Osteoblast (primary cell): ENCODE measurements at places on chromosomes 3 and 15. TPM values are rescaled to one million over a fixed set of nuclear protein-coding genes. Genes with fewer than 3 reads are reported as not detected.

GRCh38 chr15:38217788-38218609, 34.6 kb upstream of the SPRED1 start:
- no peaks in the 10 kb centered on the region for H3K36me3 ChIP-seq

DNA sequence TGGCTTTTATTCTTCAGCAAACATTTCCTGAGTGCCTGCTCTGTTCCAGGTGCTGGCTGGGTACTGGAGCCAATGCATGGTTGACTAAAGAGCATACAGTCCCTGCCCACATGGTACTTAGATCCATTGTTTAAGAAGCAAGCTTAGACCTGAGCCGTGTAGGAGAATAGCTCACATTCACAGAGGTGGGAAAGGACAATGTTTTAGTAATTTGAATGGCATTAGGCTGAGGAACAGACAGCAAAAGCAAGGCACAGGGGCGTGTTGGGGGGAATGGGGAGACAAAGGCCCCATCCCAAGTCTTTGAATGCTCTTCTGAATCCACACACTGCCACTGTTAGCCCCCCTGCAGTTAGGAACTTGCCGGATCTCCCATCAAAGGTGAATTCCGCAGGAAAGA, 388.2 kb upstream of the RGMA start:
- no peaks in the 10 kb centered on the region for H3K4me1 ChIP-seq
- H3K27ac ChIP-seq = no peak overlapping the region
- H3K27me3 ChIP-seq = no peaks in the 10 kb centered on the region
- H3K4me3 ChIP-seq = no peak overlapping the region
- no peak for DNase-seq

- H3K27me3 ChIP-seq = no peaks in the 10 kb centered on the region
- no peak for DNase-seq
- H3K4me3 ChIP-seq = no peak overlapping the region
- H3K36me3 ChIP-seq = no peaks in the 10 kb centered on the region
- peaks cover 4% of the 10 kb centered on the region for H3K4me1 ChIP-seq
- no peak overlapping the region for H3K27ac ChIP-seq
These were observed 162.7 kb downstream of the STT3B start for GRCh38 chr3:31695280-31696008.

DNA sequence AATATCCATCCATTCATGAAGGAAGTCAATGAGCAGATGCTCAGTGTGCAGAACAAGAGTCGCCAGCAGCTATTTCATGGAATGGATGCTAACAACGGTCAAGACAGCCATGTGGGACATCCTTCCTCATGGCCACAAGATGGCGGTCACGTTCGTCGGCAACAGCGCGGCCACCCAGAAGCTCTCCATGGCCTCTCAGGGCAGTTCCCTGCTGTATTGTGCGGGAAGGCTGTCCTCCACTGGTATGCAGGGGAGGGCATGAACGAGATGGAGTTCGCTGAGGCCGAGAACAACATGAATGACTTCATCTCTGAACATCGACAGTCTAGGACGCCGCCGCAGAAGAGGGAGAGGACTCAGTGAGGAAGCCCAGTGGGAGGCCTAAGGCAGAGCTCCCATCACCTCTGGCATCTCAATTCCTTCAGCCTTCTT, 208.3 kb downstream of the TJP1 start:
- H3K27me3 ChIP-seq = no peaks in the 10 kb centered on the region
- DNase-seq = no peak
- H3K4me3 ChIP-seq = no peak overlapping the region

DNA sequence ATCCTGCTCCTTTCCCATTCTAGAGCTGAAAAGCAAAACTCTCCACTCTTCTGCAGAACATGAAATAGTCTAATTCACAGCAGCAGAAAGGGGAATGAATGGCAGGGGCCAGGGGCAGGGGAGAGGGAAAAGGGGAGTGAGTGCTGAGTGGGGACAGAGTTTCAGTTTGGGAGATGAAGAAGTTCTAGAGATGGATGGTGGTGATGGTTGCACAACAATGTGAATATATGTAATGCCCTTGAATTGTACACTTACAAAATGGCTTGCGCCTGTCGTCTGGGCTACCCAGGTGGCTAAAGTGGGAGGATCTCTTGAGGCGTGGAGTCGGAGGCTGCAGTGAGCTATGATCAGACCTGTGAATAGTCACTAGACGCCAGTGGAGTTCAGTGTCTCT, 78.5 kb upstream of the MEF2A start:
- H3K27me3 ChIP-seq = peaks cover 7% of the 10 kb centered on the region
- DNase-seq = no peak
- no peaks in the 10 kb centered on the region for H3K36me3 ChIP-seq
- peak overlapping the region; percentile 61 for H3K4me3 ChIP-seq

- H3K27me3 ChIP-seq = peaks cover 20% of the 10 kb centered on the region
- peak; percentile 76 for DNase-seq
- no peak overlapping the region for H3K4me3 ChIP-seq
- no peaks in the 10 kb centered on the region for H3K4me1 ChIP-seq
These were observed 33.4 kb downstream of the MUC20 start for GRCh38 chr3:195754141-195754540.

- H3K4me1 ChIP-seq = peaks cover 12% of the 10 kb centered on the region
- no peak for DNase-seq
- H3K4me3 ChIP-seq = no peak overlapping the region
These were observed 14.3 kb downstream of the RHOA start for GRCh38 chr3:49397470-49397869.

DNA sequence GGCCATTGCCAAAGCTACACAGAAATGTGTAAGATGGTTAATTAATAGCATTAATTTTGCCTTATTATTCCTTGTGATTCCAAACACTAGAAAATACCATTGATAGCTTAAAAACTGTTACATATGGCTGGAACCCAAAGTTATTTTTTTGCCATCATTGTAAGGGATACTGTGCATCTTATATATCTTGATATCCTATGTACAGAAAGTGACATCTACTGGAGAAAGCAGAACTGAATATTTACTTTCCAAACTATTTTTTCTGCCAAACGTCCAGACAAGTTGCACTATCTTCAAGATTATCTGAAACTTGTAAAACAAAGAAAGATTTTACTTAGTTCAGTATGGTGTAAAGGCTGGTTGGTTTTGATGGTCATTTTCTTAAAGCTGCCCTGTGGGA, 33.3 kb upstream of the MEIS2 start:
- no peaks in the 10 kb centered on the region for H3K36me3 ChIP-seq
- no peaks in the 10 kb centered on the region for H3K4me1 ChIP-seq
- H3K27me3 ChIP-seq = peaks cover 26% of the 10 kb centered on the region
- no peak overlapping the region for H3K4me3 ChIP-seq
- no peak overlapping the region for H3K27ac ChIP-seq
- no peak for DNase-seq

DNA sequence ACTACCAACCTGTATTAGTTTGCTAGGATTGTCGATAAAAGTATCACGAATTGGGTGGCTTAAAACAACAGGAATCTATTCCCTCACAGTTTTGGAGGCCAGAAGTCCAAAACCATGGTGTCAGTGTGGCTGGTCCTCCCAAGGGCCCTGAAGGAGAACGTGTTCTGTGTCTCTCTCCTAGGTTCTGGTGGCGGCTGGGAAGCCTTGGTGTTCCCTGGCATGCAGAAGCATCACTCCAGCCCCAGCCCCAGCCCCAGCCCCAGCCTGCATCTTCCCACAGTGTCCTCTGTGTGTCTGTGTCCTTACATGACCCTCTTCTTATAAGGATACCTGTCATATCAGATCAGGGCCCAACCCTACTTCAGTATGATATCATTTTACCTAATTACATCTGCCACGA, 272.5 kb upstream of the LYSMD4 start:
- DNase-seq = no peak
- no peaks in the 10 kb centered on the region for H3K27me3 ChIP-seq
- H3K27ac ChIP-seq = no peak overlapping the region
- no peaks in the 10 kb centered on the region for H3K4me1 ChIP-seq
- no peaks in the 10 kb centered on the region for H3K36me3 ChIP-seq

- H3K36me3 ChIP-seq = peaks cover 13% of the 10 kb centered on the region
- DNase-seq = no peak
- H3K27ac ChIP-seq = no peak overlapping the region
These were observed 109.8 kb downstream of the XRN1 start for GRCh38 chr3:142337994-142338393.

- no peak for DNase-seq
- H3K36me3 ChIP-seq = peaks cover 12% of the 10 kb centered on the region
- no peak overlapping the region for H3K4me3 ChIP-seq
- no peak overlapping the region for H3K27ac ChIP-seq
- H3K27me3 ChIP-seq = no peaks in the 10 kb centered on the region
- no peaks in the 10 kb centered on the region for H3K4me1 ChIP-seq
These were observed 25.3 kb downstream of the ZNF592 start for GRCh38 chr15:84773716-84774115.

- H3K36me3 ChIP-seq = peaks cover 52% of the 10 kb centered on the region
- DNase-seq = peak; percentile 52
- H3K27me3 ChIP-seq = no peaks in the 10 kb centered on the region
These were observed 51.7 kb downstream of the GRIP2 start for GRCh38 chr3:14488286-14489041.

GRCh38 chr3:166005126-166005525, 167.9 kb upstream of the BCHE start:
- no peak overlapping the region for H3K4me3 ChIP-seq
- H3K27ac ChIP-seq = no peak overlapping the region
- no peaks in the 10 kb centered on the region for H3K4me1 ChIP-seq
- DNase-seq = no peak
- H3K36me3 ChIP-seq = no peaks in the 10 kb centered on the region

Gene CELF6
- 0.36 and 0.59 TPM in 2 replicates for total RNA-seq

Gene PCSK6
- total RNA-seq = 0.29 and 0.72 TPM in 2 replicates

Gene SEMA3F
- total RNA-seq = 5.1 and 16.5 TPM in 2 replicates

Gene PTX3
- total RNA-seq = 537 and 689 TPM in 2 replicates

Gene WWTR1
- 79.3 and 84.7 TPM in 2 replicates for total RNA-seq

Gene CCPG1
- total RNA-seq = 209 and 250 TPM in 2 replicates

Gene HGD
- total RNA-seq = under 0.01 TPM in 2 replicates

Gene CHCHD4
- total RNA-seq = 9.1 and 10.1 TPM in 2 replicates

Gene STRIT1
- not detected in 2 replicates for total RNA-seq
